ENCODE measurements at places on chromosomes 4 and X.
A peak's percentile ranks its signal among the peaks of the same experiment; 100 is the strongest.

DNA sequence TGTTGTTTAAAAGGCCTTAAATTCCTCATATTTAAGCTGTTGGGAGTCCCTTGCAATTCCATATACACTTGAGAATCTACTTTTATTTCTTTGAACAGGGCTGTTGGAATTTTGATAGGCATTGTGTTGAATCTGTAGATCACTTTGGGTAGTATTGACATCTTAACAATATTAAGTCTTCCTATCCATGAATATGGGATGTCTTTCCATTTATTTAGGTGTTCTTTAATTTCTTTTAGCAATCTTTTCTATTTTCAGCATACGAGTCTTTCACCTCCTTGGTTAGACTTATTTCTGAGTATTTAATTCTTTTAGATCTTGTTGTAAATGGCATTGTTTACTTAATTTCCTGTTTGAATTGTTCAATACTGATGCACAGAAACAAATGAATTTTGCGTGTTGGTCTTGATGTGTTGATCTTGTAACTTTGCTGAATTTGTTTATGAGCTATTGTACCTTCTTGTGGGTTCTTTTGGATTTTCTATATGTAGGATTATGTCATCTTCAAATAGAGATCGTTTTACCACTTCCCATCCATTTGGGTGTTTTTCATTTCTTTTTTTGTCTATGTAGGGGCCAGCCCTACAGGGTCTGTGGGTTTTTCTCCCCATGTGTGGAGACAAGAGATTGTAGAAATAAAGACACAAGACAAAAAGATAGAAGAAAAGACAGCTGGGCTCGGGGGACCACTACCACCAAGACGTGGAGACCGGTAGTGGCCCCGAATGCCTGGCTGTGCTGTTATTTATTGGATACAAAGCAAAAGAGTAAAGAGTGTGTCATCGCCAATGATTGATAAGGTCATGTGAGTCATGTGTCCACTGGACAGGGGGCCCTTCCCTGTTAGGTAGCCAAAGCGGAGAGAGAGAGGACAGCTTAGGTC, 18.2 kb upstream of the CTBP1 start:
- peak overlapping the region; percentile 45 for H3K27ac ChIP-seq
- H3K36me3 ChIP-seq = no peaks in the 10 kb centered on the region
- peak; percentile 45 for DNase-seq
- no peaks in the 10 kb centered on the region for H3K27me3 ChIP-seq
- peaks cover 7% of the 10 kb centered on the region for H3K4me1 ChIP-seq

GRCh38 chr4:1464581-1465171, 58.4 kb upstream of the NKX1-1 start:
- H3K4me3 ChIP-seq = no peak overlapping the region
- no peaks in the 10 kb centered on the region for H3K4me1 ChIP-seq
- DNase-seq = no peak
- no peaks in the 10 kb centered on the region for H3K27me3 ChIP-seq
- H3K36me3 ChIP-seq = no peaks in the 10 kb centered on the region

- no peaks in the 10 kb centered on the region for H3K27me3 ChIP-seq
- no peak overlapping the region for H3K27ac ChIP-seq
- no peaks in the 10 kb centered on the region for H3K4me1 ChIP-seq
- H3K36me3 ChIP-seq = no peaks in the 10 kb centered on the region
- H3K4me3 ChIP-seq = no peak overlapping the region
Observed at GRCh38 chr4:70759627-70760026, 37.9 kb downstream of the RUFY3 start.

DNA sequence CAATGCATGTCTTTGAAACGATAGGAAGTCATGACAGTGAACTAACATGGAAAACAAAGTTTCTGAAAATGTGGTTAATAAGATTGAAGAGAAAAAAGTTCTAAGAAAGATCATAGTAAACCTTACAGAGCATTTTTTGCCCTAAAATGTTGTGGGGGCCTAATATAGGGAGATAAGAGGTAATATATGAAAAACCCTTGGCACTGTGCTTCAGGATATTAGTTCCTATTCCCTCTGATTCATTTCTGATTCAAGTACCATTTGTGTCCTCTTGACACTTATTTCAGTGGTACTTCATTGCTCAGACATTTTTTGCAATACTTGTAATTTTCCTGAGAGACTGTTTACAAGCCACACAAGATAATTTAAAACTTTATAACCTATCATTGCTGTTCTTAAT, 35.1 kb downstream of the PAQR3 start:
- H3K27me3 ChIP-seq = no peaks in the 10 kb centered on the region
- DNase-seq = no peak
- H3K4me1 ChIP-seq = no peaks in the 10 kb centered on the region
- no peak overlapping the region for H3K4me3 ChIP-seq
- H3K27ac ChIP-seq = no peak overlapping the region
- H3K36me3 ChIP-seq = no peaks in the 10 kb centered on the region

- DNase-seq = no peak
- H3K27ac ChIP-seq = no peak overlapping the region
- H3K36me3 ChIP-seq = no peaks in the 10 kb centered on the region
- no peak overlapping the region for H3K4me3 ChIP-seq
- no peaks in the 10 kb centered on the region for H3K4me1 ChIP-seq
- no peaks in the 10 kb centered on the region for H3K27me3 ChIP-seq
Observed at GRCh38 chr4:183082053-183082452, 17.0 kb upstream of the WWC2 start.

- no peak for DNase-seq
- H3K36me3 ChIP-seq = no peaks in the 10 kb centered on the region
- no peaks in the 10 kb centered on the region for H3K4me1 ChIP-seq
- H3K27me3 ChIP-seq = no peaks in the 10 kb centered on the region
Observed at GRCh38 chr4:85598936-85599335, 124.0 kb downstream of the ARHGAP24 start.

GRCh38 chr4:144894573-144894972, 203.4 kb downstream of the ANAPC10 start:
- H3K36me3 ChIP-seq = no peaks in the 10 kb centered on the region
- no peaks in the 10 kb centered on the region for H3K4me1 ChIP-seq
- H3K27me3 ChIP-seq = no peaks in the 10 kb centered on the region
- no peak overlapping the region for H3K4me3 ChIP-seq
- no peak overlapping the region for H3K27ac ChIP-seq

- peaks cover 26% of the 10 kb centered on the region for H3K4me1 ChIP-seq
- no peak overlapping the region for H3K27ac ChIP-seq
- no peak for DNase-seq
Observed at GRCh38 chrX:71640002-71640401, 21.7 kb upstream of the CXCR3 start.

GRCh38 chr4:100780126-100780525, 262.3 kb upstream of the EMCN start:
- H3K4me3 ChIP-seq = no peak overlapping the region
- no peak for DNase-seq
- no peaks in the 10 kb centered on the region for H3K36me3 ChIP-seq
- no peaks in the 10 kb centered on the region for H3K4me1 ChIP-seq
- H3K27me3 ChIP-seq = no peaks in the 10 kb centered on the region
- no peak overlapping the region for H3K27ac ChIP-seq

DNA sequence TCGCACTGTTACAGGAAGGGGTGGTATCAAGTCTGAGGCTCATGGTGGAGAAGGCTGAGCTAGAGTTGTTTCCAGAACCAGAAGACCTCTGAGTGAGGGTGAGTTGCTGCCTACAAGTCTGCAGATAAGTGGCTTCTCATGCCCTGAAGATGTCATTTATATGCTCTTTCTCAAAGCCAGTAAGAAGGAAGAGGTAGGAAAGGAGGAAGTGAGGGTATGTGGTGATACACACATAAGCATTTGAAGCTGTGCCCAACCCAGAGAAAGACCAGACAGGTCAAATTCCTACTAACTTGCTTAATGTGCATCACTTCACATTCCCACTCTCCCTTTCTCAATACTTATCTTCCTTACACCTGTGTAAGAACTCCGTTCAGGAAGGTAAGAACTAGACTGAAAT, at the start of gene PPBP:
PPBP (minus strand) TSS at position 130 of the 400 bp plus-strand sequence; CDS start at position 43, 87 bp downstream.
- DNase-seq = no peak
- H3K27me3 ChIP-seq = no peaks in the 10 kb centered on the region
- H3K36me3 ChIP-seq = no peaks in the 10 kb centered on the region
- no peak within 1 kb of the TSS for H3K27ac ChIP-seq

DNA sequence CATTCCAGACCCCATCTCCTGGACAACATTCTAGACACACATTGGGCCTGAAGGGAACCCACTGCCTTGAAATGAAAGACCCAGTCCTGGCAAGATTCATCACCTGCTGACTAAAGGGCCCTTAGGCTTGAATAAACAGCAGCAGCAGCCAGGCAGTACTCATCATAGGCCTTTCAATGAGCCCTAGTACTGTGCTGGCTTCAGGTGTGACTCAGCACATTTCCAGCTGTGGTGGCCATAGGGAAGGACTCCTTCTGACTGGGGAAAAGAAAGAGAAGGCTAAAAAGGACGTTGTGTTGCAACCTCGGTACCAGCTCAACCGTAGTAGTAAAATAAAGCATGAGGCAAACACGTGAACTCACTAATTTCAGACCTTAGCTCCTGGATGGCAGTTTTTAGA, 344.0 kb downstream of the ACTRT1 start:
- H3K4me1 ChIP-seq = no peaks in the 10 kb centered on the region
- H3K27me3 ChIP-seq = no peaks in the 10 kb centered on the region
- H3K36me3 ChIP-seq = no peaks in the 10 kb centered on the region
- no peak overlapping the region for H3K27ac ChIP-seq

GRCh38 chr4:133186210-133186609, 37.1 kb downstream of the PCDH10 start:
- DNase-seq = no peak
- no peak overlapping the region for H3K4me3 ChIP-seq
- H3K4me1 ChIP-seq = no peaks in the 10 kb centered on the region
- no peaks in the 10 kb centered on the region for H3K27me3 ChIP-seq

DNA sequence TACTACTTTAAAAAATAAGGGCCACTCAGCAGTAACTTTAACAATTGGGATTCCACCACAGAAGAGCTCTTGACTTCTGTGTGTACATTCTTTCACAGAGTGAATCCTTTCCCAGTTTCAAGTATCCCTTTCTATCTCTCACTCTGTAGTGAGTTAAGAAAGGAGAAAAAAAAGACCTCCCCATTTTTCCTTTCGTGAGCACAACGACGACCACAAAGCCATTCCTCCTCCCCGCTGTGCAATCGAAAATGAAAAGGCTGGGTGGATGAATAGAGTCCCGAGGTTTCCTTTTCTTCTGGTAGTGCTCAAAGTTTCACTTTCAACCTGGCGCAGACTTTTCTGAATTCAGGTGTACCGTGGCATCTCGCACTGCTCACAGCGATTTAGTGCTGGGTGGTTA, 58.0 kb downstream of the TAB3 start:
- no peaks in the 10 kb centered on the region for H3K4me1 ChIP-seq
- no peaks in the 10 kb centered on the region for H3K36me3 ChIP-seq
- peak; percentile 23 for DNase-seq
- H3K27ac ChIP-seq = peak overlapping the region; percentile 64

DNA sequence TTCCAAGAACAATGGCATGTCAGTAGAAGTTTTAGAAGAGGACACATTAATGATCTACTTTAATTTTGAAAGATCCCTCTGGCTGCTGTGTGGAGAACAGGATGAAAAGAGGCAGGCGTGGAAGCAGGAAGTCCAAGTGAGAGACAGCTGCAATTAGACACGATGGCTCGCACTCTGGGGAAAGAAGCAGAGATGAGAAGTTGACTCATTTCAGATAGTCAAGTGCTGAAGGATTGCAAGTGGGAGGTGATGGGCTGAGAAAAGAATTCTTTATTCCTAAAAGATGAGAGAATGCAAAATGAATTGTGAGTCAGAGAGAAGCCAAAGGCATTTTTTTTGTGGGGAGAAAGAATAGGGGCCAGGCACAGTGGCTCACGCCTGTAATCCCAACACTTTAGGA, 16.5 kb downstream of the RXFP1 start:
- no peak overlapping the region for H3K4me3 ChIP-seq
- no peaks in the 10 kb centered on the region for H3K27me3 ChIP-seq
- H3K4me1 ChIP-seq = no peaks in the 10 kb centered on the region
- H3K36me3 ChIP-seq = no peaks in the 10 kb centered on the region
- DNase-seq = no peak

DNA sequence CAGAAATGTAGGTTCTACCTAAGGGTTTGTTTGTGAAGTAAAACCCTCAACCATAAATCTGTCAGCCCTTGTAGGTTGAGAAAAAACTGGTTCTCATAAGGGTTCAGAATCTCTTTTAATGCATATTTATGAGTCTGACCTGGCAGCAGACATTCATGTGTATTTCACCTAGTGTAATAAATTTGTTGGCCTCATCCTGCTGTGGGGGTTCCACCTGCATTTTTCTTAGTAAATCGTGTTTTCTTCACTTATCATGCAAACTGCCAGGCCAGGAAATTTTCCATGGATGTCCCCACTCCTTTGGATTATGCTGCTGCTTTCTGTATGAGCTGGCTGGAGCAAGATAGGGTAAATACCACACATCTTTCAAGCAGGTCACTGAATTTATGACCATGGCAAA, 42.4 kb downstream of the KLHL13 start:
- H3K4me3 ChIP-seq = no peak overlapping the region
- no peaks in the 10 kb centered on the region for H3K36me3 ChIP-seq
- no peak overlapping the region for H3K27ac ChIP-seq
- DNase-seq = no peak
- no peaks in the 10 kb centered on the region for H3K27me3 ChIP-seq
- H3K4me1 ChIP-seq = no peaks in the 10 kb centered on the region

DNA sequence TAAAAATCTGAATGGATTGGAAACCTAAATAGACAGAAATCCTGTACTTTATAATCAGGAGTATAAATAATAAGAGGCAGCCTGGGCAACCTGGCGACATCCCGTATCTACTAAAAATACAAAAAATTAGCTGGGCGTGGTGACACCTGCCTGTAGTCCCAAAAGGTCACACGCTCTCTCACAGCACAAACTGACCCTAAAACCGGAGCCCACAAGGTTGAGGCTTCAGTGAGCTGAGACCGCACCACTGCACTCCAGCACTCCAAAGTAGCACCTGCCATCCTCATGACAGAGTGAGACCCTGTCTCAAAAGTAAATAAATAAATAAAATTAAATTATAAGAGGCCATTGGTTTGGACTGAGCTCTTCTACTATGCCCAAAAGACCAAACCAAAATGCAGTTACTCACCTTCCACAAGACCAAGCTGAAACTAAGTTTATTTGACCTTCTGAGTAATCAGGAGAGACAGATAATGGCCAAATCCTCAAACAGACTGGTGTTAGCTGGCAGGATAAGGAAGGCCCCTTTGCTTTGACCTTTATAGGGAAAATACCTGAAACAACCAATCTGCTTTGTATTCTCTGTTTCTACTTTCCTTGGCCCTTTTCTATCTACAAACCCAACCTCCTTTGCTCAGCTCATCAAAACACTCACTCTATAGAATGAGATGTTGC, 3.2 kb upstream of the GRSF1 start:
- DNase-seq = no peak
- H3K4me1 ChIP-seq = no peaks in the 10 kb centered on the region
- H3K4me3 ChIP-seq = no peak overlapping the region
- no peak overlapping the region for H3K27ac ChIP-seq
- H3K36me3 ChIP-seq = no peaks in the 10 kb centered on the region

DNA sequence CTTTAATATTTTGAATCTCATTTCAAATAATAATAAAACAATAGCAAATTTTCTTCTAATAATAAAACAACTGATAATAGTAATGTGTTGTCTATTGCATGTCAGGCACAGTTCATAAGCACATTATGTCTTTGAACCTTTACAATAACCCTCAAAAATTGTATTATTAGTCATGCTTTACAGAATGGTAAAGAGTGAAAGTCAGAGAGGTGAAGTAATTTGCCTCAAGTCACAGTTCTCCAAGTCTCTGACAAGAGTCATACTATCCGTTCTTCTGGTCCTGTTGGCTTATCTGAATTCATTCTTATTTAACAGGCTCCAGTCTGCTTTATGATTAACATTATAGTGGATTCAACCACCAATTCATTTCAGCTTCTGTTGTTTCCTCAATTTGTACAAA, 313.0 kb downstream of the AFF2 start:
- no peak for DNase-seq
- H3K36me3 ChIP-seq = no peaks in the 10 kb centered on the region
- no peak overlapping the region for H3K27ac ChIP-seq
- no peaks in the 10 kb centered on the region for H3K27me3 ChIP-seq
- no peaks in the 10 kb centered on the region for H3K4me1 ChIP-seq
- H3K4me3 ChIP-seq = no peak overlapping the region

Data from naive thymus-derived CD4-positive, alpha-beta T cell (primary cell).